ENCODE measurements at places on chromosomes 16 and 17. TPM values are rescaled to one million over a fixed set of nuclear protein-coding genes. Genes with fewer than 3 reads are reported as not detected.

The CES5A gene
- total RNA-seq: not detected

DNA sequence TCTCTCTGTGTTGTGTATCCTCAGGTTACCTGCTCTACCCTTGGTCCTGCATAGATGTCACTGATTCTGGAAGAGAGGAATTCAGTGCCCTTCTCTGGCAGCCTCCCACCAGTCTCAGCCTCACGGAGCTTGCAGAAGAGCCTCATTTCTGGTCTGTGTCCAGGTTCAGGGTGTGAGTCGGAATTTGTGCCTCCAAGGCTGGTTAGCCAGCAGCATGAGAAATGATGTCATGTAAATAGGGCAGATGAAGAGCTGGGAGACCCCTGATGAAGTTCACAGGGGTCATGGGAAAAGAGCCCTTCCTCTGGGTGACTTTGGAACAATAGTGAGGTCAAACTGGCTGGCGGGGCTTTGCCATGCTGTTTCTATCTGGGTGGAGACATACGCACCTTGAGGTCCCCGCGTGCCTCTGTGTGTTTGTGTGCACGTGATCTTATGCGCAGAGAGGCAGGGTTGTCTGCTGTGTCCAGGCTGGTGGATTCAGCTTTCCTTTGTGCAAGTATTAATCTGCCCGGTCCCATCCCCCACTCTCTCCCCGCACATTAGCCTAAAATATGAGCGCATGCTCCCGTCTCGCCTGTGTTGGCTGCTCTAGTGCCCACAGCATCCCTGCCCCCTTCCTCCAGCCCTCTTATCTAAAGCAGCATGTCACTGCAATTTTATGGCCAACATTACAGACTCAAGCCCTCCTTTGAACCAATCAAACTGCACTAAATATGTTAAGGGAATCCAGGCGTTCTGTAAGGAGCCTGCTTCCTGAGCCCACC is 256.3 kb upstream of the ZFHX3 start:
- DNase-seq: no peak

DNA sequence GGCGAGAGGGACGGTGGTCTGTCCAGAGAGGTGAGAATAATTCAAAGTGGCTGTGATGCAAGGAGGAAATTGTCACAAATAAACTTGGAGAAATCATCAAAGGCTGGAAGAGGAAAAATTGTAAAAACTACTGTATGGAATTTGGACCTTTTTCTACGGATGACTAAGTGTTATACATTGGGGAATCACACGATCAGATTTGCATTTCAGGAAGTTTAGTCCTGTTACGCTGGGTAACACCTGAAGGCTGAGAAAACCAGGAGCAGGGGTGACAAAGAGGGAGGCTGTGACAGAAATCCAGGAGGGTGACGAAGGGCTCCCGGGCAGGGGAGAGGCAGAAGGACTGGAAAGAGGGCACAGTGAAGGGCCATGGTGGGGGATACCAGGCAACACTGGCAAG is 511.7 kb downstream of the CDH13 start:
- DNase-seq: no peak

DNA sequence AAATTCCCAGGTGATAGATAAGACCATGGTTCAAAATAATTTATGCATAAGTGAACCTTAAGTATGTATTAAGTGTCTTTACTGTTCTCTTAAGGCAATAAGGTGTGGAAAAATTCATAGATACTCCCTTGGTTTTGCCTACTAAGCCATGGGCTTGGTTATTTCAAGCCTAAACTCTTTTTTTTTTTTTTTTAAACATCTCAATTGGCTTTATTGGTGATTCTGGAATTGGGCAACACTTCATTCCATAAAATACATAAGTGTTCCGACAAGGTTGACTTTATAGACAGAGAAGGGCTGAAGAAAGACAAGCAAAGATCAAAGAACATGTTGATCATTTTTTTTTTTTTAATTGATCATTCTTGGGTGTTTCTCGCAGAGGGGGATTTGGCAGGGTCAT is 73.5 kb downstream of the ESRP2 start:
- DNase-seq: no peak

The RHOT1 gene
- total RNA-seq: 32.2 TPM

GRCh38 chr16:89536886-89537548 is 23.5 kb upstream of the RPL13 start:
- no peak for DNase-seq
